CD8-positive, alpha-beta memory T cell (primary cell): ENCODE measurements at places on chromosomes 6 and 20.
A peak's percentile ranks its signal among the peaks of the same experiment; 100 is the strongest.

GRCh38 chr6:51854347-51854746, 233.1 kb downstream of the PKHD1 start:
- no peak for DNase-seq

DNA sequence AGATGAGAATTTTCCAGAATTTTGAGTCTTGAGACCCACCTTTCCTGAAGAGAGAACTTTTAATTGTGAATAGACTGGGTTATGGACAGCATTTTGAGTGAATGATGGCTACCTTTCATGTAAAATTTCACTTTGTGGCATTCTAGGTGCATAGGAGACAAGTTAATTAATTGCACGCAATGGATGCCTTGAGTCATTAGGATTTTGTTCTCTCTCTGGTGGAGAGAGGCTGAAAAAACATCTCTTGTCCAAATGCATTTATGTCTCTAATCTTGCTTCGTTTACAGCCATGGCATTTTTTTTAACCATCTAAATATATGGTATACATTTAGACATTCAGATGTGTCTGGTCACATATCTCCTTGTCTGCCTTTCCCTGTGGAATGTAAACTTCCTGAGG, 3.1 kb downstream of the RHAG start:
- DNase-seq: no peak

GRCh38 chr6:151027295-151027747, 161.8 kb downstream of the MTHFD1L start:
- DNase-seq: no peak

GRCh38 chr6:107957308-107957908, 600 bp downstream of the SEC63 start:
- peak; percentile 42 for DNase-seq

- DNase-seq: no peak
Measured at GRCh38 chr20:11274141-11274594, 600.4 kb upstream of the JAG1 start.

DNA sequence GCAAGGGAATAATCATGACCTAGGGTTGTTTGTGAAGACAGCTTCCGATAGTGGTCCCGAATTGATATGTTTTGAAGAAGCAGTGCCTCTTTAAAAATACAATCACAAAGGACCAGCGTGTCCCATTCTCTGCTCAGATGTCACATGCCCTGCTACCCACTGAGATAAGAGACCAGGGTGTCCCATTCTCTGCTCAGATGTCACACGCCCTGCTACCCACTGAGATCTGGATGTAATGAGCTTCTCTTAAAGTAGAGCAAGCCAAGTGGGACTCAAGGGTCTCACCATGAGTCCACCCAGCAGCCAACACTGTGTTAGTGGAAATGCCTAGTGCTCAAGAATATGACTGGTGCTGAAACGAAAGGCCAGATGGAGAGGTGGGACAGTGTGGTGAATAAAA, 22.2 kb downstream of the RIN2 start:
- no peak for DNase-seq
